ENCODE measurements at places on chromosomes 16 and 17. TPM values are rescaled to one million over a fixed set of nuclear protein-coding genes. Genes with fewer than 3 reads are reported as not detected.
A peak's percentile ranks its signal among the peaks of the same experiment; 100 is the strongest.

GRCh38 chr17:46785696-46786095 lies 32.8 kb downstream of the WNT3 start:
- no peak overlapping the region for H3K4me3 ChIP-seq
- no peaks in the 10 kb centered on the region for H3K4me1 ChIP-seq
- H3K27ac ChIP-seq, result no peak overlapping the region
- no peaks in the 10 kb centered on the region for H3K27me3 ChIP-seq
- DNase-seq, result peak; percentile 54
- H3K36me3 ChIP-seq, result no peaks in the 10 kb centered on the region

Gene B4GALNT2
- 1.3 TPM for total RNA-seq

DNA sequence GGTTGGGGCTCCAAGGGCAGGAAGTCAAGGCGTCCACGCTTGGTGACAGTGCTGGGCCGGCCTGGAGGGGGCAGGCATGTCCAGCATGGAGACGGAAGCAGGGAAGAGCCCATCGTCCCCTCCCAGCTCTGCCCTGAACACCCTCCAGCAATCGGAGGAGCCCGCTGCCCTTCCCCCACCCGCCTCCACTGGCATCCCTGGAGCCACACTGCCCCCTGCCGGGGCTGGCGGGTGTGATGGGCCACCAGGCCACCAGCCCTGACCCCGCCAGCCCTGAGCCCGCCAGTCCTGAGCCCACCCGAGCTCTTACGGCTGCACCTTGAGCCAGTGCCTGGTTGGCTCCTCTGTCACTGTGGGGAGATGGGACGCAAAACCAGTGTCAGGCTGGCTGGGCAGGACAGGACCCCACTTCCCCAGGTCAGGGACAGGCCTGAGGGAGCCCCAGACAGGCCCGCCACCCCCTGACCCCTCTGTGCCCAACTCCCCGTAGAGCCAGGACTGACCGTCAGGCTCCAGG lies 4.1 kb upstream of the CDH15 start:
- H3K27ac ChIP-seq, result no peak overlapping the region
- peak; percentile 94 for DNase-seq
- H3K4me1 ChIP-seq, result peaks cover 12% of the 10 kb centered on the region
- H3K27me3 ChIP-seq, result no peaks in the 10 kb centered on the region

- H3K36me3 ChIP-seq, result no peaks in the 10 kb centered on the region
- DNase-seq, result no peak
- no peak overlapping the region for H3K4me3 ChIP-seq
- H3K27me3 ChIP-seq, result no peaks in the 10 kb centered on the region
- peaks cover 6% of the 10 kb centered on the region for H3K4me1 ChIP-seq
Observed at GRCh38 chr17:4177806-4178205, 34.8 kb downstream of the CYB5D2 start.

DNA sequence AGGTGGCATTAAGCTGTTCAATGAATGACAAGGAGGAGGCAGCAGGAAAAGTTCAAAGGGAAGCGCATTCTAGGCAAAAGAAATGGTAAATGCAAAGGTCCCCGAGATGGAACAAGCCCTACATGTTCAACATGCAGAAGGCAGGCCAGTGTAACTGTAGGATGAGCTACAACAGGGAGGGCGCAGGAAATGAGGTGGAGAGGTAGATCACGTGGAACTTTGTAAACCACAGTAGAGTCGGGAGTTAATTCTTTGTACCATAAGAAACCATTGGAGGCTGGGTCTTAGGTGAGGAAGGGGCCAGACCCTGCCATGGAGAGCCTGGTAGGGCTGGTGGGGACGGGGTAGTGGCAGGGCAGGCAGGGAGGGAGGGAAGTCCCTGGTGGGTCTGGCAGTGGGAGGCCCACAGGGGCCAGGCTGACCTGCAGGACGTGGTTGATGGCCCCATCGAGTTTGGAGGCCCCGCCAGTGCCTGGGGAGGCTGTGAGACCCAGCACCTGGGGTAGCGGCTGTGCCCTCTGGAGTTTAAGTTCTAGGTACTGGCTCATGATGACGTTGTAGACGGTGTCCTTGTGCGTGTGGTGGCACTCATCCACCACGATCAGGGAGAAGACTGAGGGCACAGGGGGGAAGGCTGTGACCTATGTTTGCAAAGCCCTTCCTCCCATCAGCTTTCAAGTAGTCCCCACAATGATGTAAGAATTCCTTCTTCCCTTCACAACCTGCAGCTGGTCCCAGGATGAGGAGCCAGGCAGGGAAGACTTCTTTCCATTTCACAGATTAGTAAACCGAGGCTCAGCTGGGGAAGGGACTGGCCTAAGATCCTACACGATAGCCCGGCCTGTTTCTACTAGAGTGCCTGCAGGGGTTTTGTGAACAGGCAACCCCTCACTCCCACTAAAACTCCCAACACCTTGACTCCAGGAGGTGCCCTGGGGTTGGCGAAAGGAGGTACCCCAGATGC lies 1.9 kb downstream of the DHX58 start:
- H3K27me3 ChIP-seq, result no peaks in the 10 kb centered on the region
- H3K4me1 ChIP-seq, result no peaks in the 10 kb centered on the region
- no peak overlapping the region for H3K4me3 ChIP-seq
- no peaks in the 10 kb centered on the region for H3K36me3 ChIP-seq

DNA sequence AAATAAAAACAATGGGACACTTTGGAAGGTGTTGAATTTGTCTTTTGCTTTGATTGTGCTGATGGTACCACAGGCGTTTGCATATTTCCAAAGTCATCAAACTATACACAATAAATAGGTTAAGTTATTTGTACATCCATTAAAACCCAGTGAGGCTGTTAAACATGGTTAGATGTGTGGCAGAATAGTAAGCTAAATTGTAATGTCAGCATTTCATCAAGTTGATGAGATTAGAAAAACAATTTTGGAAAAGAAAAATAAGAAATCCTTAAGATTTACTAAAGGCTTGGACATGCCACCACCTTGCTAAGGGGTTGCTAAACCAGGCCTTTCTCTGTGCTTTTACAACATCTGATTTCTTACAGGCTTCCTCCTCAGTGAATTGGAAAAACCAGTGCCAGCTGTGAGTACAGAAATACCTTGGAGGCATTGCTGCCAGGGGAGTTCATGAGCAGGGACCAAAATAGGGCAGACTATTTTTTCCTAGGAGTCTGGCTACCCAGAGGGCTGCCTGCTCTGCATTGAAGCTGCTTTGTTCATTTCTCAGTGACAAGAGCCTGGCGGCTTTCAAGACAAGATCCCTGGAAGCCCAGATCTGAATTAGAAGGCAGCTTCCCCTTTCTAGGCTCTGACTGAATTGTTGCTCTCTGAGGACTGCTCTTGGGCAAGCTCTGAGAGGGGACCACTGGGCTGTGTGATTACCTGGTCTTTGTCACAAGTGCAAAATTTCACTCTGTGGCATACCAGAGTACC lies 43.4 kb upstream of the CA10 start:
- H3K36me3 ChIP-seq, result no peaks in the 10 kb centered on the region
- no peak overlapping the region for H3K4me3 ChIP-seq
- DNase-seq, result no peak

- no peaks in the 10 kb centered on the region for H3K36me3 ChIP-seq
- DNase-seq, result no peak
- no peak overlapping the region for H3K27ac ChIP-seq
- no peaks in the 10 kb centered on the region for H3K4me1 ChIP-seq
Observed at GRCh38 chr17:52079496-52079895, 79.0 kb downstream of the CA10 start.

GRCh38 chr16:65600629-65601028 lies 478.8 kb upstream of the CDH11 start:
- H3K4me3 ChIP-seq, result no peak overlapping the region
- H3K4me1 ChIP-seq, result no peaks in the 10 kb centered on the region
- H3K27ac ChIP-seq, result no peak overlapping the region
- no peak for DNase-seq
- no peaks in the 10 kb centered on the region for H3K27me3 ChIP-seq

DNA sequence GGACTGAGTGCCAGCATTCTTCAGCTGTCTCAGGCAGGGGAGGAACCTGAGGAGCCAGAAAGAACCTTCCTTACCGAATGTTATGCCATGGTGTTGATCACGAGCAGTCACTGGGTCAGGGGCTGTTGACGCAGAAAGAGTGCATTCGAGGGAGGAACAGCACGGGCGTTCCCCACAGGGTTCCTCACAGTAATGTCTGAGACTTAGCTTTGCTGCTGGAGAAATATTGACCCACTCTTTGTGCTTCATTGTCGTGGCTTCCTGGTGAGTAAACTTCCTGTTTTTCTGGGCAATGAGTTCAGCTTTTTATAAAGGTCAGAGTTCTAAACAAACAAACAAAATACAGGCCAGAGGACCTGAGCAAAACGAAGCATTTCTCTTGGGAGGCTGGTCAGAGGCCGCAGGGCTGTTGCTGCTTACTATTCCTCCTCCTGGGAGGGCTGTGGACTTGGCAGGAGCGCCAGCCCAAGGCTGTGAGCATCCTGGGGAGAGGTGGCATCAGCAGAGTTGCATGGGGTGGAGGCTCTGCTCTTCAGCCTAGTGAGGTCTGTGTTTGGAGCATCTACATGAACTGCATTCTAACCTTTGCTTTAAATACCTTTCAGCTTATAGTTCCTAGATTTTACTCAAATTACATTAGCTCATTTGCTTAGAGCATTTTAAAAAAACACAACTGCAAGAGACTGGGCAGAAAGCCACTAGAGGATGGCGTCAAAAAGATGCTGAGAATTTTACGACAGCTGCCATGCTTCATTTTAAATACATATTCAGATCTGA lies 143.1 kb upstream of the CACNG5 start:
- no peak for DNase-seq
- no peak overlapping the region for H3K4me3 ChIP-seq
- H3K4me1 ChIP-seq, result no peaks in the 10 kb centered on the region
- H3K27me3 ChIP-seq, result no peaks in the 10 kb centered on the region
- H3K36me3 ChIP-seq, result no peaks in the 10 kb centered on the region

GRCh38 chr16:64417711-64418227 lies 704.1 kb downstream of the CDH11 start:
- H3K27me3 ChIP-seq, result no peaks in the 10 kb centered on the region
- H3K4me1 ChIP-seq, result peaks cover 8% of the 10 kb centered on the region
- H3K4me3 ChIP-seq, result no peak overlapping the region
- DNase-seq, result peak; percentile 17

Gene OR4D1
- not detected for total RNA-seq

GRCh38 chr16:52068447-52069074 lies 478.4 kb downstream of the TOX3 start:
- no peak overlapping the region for H3K27ac ChIP-seq
- H3K27me3 ChIP-seq, result no peaks in the 10 kb centered on the region
- no peaks in the 10 kb centered on the region for H3K36me3 ChIP-seq
- peak; percentile 66 for DNase-seq
- H3K4me1 ChIP-seq, result peaks cover 4% of the 10 kb centered on the region

Gene PTX4
- not detected for total RNA-seq

Gene PRDM7
- not detected for total RNA-seq

DNA sequence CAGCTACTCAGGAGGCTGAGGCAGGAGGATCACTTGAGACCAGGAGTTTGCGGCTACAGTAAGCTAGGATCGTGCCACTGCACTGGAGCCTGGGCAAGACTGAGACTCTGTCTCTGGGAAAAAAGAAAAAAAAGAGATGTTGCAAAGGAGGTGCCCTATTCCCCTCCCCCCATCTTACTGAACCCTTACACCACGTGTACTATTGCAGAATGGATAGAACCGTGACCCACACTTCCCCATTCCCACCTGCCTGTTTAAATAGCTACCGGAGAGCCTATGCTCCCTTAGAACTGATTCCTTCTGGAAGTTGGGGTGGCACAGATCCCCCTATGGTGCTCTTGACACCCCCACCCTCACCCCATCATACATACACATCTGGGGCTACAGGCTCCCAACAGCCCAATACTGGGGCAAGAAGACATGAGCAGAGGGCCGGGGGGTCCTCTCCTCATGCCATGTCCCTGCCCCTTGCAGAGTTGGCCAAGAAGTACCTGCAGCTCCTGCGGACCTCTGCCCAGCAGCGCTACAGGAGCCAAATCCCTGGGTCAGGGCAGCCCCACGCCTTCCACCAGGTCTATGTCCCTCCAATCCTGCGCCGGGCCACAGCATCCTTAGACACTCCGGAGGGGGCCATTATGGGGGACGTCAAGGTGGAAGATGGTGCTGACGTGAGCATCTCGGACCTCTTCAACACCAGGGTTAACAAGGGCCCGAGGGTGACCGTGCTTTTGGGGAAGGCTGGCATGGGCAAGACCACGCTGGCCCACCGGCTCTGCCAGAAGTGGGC lies 35.7 kb downstream of the NLRC5 start:
- no peaks in the 10 kb centered on the region for H3K27me3 ChIP-seq
- H3K4me3 ChIP-seq, result no peak overlapping the region
- no peak for DNase-seq

DNA sequence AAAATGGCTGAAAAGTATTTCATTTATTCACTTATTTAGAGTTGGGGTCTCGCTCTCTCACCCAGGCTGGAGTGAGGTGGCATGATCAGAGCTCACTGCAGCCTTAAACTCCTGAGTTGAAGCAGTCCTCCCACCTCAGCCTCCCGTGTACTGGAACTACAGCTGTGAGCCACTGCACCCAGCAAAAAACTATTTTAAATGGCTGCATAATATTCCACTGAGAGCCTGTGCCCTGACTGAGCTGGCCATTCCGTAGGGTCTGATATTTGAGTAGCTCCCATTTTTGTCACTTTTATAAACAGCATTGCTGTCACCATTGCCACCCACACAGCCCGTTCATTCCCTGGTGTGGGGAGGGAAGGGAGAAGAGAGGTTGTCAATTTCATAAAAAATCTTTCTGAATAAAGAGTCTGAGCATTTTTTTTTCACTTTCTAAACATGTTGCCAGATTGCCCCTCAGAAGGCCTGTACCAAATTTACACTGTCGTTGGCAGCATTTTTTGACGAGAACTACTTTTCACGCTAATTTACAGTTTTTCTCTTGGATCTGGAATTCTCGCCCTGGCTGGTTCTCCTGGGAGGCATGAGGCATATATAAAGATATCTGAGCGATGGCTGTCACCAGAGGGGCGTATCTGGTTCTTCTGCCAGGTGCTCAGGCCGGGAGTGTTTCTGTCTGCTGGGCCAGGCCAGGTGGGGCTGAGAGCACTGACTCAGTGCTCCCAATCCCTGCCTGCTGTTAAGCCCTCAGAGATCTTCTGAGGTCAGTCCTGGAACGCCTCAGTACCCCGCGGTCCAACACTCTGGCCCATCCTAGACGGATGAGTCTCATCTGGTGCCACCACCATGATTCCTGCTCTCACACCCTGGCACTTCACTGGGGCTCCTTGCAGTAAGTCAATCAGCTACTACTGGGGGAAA lies 7.2 kb upstream of the KIFC3 start:
- no peak overlapping the region for H3K4me3 ChIP-seq
- H3K36me3 ChIP-seq, result no peaks in the 10 kb centered on the region
- no peak for DNase-seq
- no peaks in the 10 kb centered on the region for H3K27me3 ChIP-seq

DNA sequence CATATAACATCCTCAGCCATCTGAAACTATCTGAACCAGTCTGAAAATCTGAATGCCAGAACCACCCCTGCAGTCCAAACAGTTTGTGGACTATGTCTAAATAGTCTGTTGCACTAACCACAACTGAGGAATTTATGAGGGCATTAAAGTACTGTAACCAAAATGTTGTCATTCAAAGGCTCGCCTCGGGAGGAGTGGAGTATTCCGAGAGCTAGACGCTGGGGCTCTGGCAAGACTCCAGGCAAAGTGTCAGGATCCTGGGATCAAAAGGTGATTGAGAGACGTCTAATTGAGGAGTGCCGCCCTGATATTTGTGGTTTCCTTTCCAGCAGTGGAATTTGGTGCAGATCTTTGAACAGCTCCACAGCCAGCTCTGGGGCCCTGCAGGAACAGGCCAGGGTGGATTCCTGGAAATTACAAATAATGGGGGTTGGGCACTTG lies 142.9 kb upstream of the MYOCD start:
- peaks cover 20% of the 10 kb centered on the region for H3K4me1 ChIP-seq
- peak; percentile 63 for DNase-seq
- H3K27me3 ChIP-seq, result no peaks in the 10 kb centered on the region
- no peaks in the 10 kb centered on the region for H3K36me3 ChIP-seq
- H3K27ac ChIP-seq, result peak overlapping the region; percentile 10
- H3K4me3 ChIP-seq, result no peak overlapping the region
